ENCODE measurements at places on chromosomes 1 and 21.
A peak's percentile ranks its signal among the peaks of the same experiment; 100 is the strongest.

DNA sequence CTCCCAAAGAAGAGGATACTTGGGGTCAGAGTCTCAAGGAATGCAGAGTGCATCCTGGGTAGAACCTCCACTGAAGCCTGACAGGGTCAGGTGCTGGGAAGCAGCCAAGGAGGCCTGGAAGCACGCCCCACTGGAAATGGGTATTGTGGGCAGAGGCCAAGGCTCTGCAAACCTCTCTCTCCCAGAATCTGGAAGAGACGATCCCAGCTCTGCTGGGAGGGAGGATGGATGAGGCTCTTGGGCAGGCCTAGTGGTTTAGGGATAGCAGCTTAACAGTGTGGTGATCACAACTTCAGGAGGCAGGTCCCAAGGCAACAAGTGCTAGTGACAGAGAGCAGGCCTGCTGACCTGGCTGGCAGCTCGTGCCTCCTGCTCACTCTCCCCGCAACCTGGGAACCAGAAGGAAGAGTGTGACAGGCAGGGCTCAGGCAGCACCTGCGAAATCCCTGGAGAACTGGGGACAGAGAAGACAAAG is 641.0 kb downstream of the PLPP3 start:
- DNase-seq = no peak

DNA sequence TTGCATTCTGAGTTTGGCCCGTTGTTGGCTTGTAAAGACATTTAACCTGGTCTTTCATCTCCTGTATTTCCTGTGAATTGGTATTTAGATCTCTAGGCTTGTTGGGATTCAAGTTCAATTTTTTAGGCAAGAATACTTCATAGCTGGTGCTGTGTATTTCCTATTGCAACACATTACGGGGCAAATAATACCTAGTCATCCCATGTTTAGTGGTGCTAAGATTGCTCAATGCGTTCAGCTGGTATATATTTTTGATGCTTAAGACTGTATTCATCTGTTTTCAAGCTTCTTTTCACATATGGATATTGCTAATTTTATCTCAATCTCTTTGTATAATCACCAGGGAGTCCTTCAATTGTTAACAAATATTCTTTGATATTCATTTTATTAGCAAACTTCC is 87.5 kb upstream of the ZBTB18 start:
- no peak for DNase-seq

DNA sequence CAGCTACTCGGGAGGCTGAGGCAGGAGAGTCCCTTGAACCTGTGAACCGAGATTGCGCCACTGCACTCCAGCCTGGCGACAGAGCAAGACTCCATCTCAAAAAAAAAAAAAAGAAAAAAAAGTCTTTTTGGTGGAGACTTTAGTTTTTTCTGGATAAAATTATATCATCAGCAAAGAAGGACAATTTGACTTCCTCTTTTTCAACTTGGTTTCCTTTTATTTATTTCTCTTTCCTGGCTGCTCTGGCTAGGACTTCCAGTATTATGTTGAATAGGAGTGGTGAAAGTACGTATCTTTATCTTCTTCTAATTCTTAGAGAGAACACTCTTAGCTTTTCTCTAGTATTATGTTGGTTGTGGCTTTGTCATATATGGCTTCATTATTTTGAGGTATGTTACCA is 130.8 kb downstream of the PCBP3 start:
- DNase-seq = no peak

DNA sequence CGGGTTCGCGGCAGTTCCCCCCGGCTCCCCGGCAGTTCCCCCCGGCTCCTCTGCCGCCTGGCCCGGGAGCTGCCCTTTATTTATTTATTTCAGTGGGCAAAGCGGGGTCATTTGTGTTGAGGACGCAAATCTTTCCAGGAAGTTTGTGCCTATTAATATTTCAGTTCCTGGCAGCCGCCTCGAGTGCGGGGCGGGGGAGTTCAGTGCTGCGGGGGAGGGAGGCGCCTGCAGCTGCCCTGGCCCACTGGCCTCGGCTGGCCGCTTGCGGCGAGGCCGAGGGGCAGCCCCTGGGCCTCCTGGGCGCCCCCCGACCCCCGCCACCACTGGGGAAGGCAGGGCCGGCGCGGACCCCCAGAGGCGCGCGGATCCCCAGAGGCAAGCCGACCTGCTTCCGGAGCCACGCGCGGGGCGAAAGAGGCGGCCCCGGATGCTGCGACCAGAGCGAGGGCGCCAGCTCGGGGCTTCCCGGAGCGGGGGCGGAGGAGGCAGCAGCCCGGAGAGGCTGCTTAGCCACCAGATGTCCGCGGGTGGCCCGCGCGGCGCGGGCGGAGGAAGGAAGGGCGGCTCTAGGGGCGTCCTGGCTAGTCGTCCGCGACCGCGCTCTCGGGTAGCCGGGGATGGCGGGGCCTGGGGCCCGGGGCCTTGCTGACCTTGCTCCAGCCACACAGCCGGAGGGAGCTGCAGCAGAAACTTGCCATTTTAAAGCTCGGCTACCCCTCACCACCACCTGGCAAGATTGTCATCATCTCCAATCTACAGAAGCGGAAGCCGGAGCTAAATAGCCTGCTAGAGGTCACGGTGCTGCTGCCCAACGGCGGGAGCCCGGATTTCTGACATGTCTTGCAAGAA is 48.0 kb downstream of the H3-3A start:
- DNase-seq = peak; percentile 81

GRCh38 chr21:40421121-40421520 is 425.8 kb downstream of the DSCAM start:
- no peak for DNase-seq

GRCh38 chr21:33128538-33128937 is 58.6 kb downstream of the OLIG1 start:
- DNase-seq = no peak

DNA sequence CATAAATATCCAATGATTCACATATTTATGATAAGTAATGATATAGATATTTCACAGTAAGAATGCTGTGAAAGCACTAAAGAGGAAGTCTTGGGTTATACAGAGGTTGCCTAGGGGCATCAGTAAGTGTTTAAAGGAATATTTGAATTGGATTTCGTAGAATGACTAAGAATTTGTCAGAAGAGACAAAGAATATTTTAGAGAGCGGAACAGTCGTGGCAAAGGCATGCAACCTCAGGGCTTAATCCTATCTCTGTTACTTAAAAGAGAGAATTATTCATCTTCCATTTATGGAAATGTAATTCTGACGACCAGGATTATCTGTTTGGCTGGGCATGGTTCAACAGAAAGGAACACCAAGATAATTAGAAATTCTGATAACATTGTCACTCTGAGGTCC is 171.9 kb upstream of the NR5A2 start:
- DNase-seq = no peak

DNA sequence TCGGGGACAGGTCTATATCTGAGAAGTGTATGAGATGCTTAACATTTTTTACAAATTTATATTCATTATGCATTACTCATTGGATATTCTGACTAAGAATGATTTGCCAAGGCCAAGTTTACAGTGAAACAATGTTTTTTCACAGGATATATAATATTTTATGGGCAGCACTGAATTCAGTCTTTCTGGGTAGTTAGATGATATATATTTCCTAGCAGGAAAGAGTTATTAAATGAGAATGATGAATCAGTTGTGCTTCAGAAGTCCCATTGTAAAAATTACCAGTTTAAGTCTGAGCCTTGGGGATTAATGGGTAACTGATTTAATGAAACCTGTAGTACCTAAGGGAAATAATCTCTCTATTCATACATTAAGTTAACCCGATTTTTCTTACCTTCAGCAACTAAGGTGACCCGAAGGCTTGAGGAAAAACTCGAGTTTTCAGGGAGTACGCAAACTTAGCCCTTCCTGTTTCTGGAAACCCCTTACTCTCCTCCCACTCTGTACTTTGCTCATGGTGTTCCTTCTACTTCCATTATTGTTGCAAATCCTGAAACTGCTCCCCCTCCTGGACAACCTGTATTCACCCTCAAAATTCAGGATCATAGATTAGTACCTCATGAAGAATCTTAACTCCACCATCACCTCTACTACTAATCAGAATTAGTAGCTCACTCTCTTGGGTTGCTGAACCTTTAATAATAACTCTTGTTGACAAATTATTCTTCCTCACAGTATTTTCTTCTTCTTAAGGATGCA is 135.1 kb downstream of the AK5 start:
- DNase-seq = no peak

DNA sequence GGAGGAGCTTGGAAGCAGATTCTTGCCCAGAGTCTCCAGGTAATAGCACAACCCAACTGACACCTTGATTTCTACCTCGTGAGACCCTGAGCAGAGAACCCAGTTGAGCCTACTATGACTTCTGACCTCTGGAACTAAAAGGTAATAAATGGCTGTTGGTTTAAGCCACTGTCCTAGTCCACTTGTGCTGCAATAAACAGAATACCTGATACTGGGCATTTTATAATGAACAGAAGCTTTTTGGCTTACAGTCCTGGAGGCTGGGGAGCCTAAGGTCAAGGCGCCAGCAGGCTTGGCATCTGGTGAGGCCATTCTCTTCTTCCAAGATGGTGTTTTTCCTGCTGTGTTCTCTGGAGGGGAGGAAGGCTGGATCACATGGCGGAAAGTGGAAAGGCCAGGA is 39.9 kb upstream of the TP53BP2 start:
- DNase-seq = no peak

GRCh38 chr1:2556277-2556677 is at the start of gene TNFRSF14:
TSS of gene TNFRSF14 (plus strand) at chr1:2556371. CDS start at chr1:2556665, 294 bp downstream.
- DNase-seq = peak; percentile 53

DNA sequence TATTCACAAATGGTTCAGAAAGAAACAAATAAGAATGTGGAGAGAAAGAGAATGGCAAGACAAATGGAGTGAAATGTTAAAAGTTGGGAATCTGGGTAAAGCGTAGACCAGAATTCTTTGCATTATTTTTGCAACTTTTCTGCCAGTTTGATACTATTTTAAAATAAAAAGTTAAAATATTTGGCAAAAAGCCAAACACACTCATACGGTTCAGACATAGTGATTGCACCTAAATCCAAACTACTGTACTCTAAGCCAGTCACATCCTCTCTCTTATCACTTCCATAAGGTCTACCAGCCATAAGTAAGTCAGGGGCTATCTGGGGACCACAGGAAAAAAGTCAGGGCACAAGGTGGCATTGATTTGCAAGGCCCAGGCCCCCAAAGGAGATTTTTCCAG is 14.4 kb downstream of the STUM start:
- DNase-seq = no peak

GRCh38 chr1:72954943-72955342 is 672.6 kb upstream of the NEGR1 start:
- no peak for DNase-seq

- no peak for DNase-seq
These were observed 12.7 kb downstream of the DHX9 start for GRCh38 chr1:182851825-182852224.

DNA sequence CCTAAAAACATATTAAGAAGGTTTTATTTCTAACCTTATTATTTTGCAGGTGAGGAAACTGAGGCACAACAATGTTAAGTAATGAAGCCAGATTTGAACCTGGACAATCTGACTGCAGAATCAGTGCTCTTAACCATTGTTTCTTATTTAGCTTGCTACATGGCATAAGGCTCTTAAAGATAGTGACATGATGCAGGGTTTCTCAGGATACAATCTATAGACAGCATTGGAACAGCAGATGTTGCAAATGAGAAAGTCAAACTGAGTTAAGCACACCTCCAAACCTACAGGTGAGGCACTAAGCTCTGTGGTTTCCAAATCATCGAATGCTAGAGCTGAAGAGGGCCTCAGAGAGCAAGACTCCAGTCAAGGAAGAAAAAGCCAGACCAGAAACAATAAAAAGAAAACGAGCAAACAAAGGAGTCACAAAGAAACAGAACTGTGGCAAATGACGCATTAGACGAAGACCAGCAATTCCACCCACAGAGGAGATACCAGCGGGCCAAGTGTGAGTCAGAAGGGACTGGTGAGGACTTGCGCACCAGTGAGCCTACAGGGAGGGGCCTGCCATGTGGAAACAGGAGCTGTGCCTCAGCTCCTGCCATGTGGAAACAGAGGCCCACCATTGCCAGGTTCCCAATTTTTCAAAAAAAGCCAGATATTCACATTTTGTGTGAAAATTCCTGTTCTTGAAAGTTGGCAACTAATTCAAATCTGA is 14.4 kb downstream of the CD58 start:
- DNase-seq = no peak

GRCh38 chr1:26234644-26235370 is 807 bp downstream of the CEP85 start:
- peak; percentile 9 for DNase-seq

- no peak for DNase-seq
These were observed 6.7 kb downstream of the INTS3 start for GRCh38 chr1:153734396-153735089.

DNA sequence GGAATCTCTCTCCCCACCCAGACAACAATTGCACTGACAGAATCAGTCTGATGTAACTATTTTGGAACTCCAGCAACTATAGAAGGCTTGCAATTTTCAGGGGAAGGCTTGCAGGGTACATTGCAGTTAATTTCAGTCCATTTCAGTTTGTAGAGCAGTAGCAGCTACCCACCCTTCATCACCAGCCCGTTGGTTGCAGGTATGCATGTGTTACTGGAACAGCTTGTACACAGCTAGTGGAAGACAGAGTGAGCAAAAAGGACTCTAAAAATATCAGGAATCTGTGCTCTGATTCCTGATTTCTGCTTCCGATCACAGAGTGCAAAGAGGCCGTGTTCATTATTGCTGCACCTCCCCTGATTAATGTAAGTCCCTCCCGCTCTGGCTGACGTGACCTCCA is 449.0 kb downstream of the NPHP4 start:
- no peak for DNase-seq

GRCh38 chr1:66500301-66500700 is 33.7 kb upstream of the SGIP1 start:
- no peak for DNase-seq

All from umbilical cord (tissue), 2 donors.